Stimulated activated CD8-positive, alpha-beta memory T cell treated with anti-CD3 and anti-CD28 coated beads, Interleukin-2, amount 100 ng/mL, for 1 hour (primary cell): ENCODE measurements at places on chromosomes 4 and X.

GRCh38 chr4:164716901-164717300 is 37.0 kb upstream of the SMIM31 start:
- DNase-seq, result no peak

GRCh38 chr4:41360214-41360920 is 103.6 kb downstream of the UCHL1 start:
- no peak for DNase-seq

DNA sequence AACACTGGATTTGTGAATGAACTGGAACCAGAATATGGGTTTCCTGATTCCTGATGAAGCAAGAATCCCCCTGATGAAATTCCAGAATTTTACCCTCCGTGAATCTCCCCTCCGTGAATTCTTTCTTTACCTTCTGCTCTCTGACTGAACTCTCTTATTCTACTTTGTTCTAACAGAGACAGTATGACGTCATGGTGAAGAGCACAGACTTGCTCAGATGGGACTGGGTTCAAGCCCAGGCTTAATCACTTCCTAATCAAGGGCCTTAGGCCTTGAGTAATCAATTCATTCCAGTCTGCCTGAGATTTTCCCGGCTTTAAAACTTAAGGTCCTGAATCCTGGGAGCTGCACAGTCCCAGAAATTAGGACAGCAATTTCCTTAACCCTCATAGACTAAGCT is 64.5 kb downstream of the IQCM start:
- no peak for DNase-seq

DNA sequence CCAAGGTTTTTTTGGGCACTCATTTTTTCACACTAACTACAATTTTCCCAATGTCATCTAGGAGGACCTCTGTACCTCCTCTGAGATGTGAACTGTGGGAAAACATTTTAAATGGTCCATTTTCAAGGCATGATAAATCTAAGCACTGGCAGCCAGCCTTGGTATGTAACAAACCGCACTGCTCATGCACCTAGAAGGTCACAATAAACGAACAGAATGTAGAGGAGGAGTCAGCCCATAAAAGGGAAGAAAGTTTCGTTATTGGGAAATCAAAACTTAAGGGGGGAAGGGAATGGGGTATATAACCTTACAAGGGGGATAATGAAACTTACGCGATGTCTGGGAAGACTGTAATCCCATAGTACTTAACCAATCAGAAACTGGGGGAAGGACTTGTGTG is 16.4 kb downstream of the COX18 start:
- no peak for DNase-seq

GRCh38 chrX:39808471-39808917 is 289.3 kb downstream of the BCOR start:
- no peak for DNase-seq

GRCh38 chr4:99943904-99944437 is 2.4 kb downstream of the DNAJB14 start:
- DNase-seq, result no peak

GRCh38 chr4:2260344-2261109 is 1.4 kb downstream of the MXD4 start:
- DNase-seq, result no peak

GRCh38 chrX:154018518-154019060 is 1.1 kb downstream of the IRAK1 start:
- DNase-seq, result no peak

GRCh38 chrX:9141496-9141895 is 107.6 kb upstream of the FAM9B start:
- DNase-seq, result no peak

DNA sequence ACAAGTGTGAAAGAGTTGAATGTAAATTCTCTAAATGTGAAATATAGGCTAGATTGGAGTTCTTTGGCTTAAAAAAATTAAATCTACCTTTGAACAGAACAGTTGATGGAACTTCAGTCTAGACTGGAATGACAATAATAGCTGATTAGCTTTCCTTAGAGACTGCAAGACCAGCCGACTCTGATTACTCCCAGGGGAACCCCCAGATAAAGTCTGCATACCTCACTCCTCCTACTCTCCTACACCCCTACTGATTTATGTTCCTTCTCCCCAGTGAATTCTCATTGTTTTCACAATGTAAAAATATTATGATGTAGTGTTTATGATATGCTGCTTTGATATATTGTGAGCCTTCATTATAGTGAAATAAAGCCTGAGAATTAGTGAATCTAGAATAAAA is 241.3 kb downstream of the CFAP299 start:
- DNase-seq, result no peak

GRCh38 chr4:11743976-11744375 is 315.3 kb upstream of the HS3ST1 start:
- no peak for DNase-seq

DNA sequence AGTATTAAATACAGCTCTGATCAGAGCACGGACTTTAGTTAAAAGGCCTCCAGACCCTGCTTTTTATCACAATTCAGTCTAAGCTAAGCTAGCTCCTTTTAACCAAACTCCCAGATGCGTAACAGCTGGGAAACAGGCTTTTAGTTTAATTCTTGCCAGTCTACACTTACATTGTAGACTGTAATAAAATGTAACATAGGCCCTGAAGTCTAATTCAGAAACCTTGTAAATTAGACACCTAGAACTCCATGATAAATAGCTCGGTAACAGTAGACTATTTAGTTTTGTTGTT is 20.1 kb downstream of the FBXO8 start:
- DNase-seq, result no peak

DNA sequence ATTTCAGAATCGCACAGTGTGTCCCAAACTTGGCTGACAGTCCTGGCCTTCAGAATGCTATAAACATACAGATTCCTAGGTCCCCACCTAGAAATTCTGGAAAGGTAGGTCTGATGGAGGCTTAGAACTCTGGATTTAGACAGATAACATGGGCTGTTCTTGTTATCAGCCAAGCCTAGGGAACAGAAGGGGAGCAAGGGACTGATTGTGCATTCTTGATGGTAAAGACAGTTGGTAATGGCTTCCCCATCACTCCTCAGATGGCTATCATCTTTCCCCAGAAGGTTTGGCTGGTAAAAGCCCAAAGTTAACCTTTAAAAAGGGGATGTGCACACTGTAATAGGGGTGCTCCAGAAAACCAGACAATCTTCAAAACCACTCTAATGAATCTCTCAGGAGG is 35.7 kb downstream of the DIPK2B start:
- no peak for DNase-seq

DNA sequence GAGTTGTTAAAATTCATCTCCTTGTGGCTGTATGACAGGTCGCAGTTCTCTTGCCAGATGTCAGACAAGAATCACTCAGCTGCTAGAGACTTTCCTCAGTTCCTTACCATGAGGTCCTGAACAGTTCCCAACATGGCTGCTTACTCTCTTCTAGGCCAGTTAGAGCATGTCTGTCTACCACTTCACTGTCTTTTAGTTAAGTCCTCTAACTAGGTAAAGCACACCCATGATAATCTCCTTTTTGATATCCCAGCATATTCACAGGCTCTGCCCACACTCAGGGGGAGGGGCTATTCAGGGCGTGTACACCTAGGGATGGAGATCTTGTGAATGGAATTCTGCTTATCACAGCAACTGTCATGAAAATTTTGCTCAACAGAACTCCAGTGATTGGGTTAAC is 190.1 kb downstream of the ADAMTS3 start:
- DNase-seq, result no peak

DNA sequence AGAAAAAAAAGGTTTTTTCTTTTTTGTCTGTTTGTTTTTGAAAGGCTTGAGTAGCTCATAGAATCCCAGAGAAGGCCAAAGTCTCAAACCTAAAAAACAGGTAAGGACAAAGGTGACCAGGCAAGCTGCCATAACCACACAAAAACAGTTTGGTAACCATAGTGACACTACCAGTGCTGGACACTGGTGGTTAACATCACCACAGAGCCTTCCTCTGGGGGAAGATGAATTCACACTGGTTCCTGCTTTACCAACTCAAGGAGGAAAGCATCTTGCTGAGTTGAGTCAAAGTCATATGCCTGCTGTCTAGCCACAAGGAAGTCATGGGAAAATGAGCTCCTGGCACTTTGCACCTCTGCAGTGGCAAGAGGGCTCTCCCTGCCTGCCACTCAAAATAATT is 32.5 kb downstream of the IDS start:
- DNase-seq, result no peak

- DNase-seq, result no peak
Observed at GRCh38 chr4:126678618-126679017, 954.1 kb upstream of the INTU start.

DNA sequence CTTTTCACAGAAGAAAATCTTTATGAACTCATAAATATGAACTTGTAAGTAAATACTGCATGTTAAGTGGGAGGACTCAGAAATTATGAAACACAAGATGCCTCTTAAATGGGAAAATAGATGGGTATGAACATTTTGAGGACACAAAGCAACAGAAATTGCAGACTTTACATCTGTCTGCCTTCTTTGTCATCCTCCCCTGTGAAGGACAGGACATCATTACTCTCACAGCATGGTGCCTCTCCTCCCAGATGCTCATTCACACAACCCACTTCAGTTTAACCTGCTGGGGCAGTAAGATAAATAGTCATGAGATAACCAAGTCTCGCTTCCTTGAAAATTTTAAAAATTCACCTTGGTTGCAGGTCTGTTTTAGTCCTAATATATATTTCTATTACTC is 144.5 kb downstream of the APBB2 start:
- DNase-seq, result no peak

DNA sequence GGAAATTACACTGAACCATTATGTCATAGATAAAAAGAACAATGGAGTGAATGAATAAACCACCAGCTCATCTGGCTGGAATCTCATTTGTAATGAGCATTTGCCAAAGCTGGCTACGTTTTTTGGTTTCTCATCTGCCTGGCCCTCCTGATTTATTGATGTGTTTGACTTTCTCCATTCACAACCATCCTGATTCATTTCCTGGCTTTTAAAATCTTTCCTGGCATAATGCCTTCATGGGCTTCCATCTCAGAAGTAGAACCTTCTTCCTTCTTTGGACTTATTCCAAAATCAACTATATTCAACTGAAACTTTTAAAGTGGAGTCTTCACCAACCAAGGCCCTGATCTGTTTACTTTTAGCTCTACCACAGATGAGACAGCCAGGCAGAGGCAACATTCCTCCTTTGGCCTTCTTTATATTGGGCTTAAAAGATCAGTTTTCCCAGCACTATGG is 36.0 kb upstream of the ARSJ start:
- no peak for DNase-seq

- DNase-seq, result no peak
Observed at GRCh38 chrX:125895518-125895917, 270.6 kb downstream of the DCAF12L2 start.
